ENCODE measurements at places on chromosomes 4 and X.

DNA sequence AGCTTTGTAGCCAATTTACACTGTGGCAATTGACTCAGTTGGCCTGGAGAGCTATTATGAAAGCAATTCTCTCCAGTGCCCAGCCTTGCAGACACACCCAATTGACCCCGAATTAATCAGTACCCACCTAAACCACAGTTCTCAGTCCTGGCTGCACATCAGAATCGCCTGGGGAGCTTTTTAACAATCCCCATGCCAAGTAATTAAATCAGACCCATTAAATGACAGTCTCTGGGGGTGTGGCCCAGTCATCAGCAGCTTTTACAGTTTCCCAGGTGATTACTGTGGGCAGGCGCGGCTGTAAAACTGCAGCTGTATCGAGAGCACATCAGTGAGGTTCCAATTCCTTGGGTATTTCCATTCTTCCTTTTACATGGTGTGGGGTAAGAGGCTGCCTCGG lies 460.9 kb upstream of the FAT1 start:
- DNase-seq = no peak

- DNase-seq = no peak
Observed at GRCh38 chr4:69527924-69528323, 32.2 kb upstream of the UGT2B4 start.

DNA sequence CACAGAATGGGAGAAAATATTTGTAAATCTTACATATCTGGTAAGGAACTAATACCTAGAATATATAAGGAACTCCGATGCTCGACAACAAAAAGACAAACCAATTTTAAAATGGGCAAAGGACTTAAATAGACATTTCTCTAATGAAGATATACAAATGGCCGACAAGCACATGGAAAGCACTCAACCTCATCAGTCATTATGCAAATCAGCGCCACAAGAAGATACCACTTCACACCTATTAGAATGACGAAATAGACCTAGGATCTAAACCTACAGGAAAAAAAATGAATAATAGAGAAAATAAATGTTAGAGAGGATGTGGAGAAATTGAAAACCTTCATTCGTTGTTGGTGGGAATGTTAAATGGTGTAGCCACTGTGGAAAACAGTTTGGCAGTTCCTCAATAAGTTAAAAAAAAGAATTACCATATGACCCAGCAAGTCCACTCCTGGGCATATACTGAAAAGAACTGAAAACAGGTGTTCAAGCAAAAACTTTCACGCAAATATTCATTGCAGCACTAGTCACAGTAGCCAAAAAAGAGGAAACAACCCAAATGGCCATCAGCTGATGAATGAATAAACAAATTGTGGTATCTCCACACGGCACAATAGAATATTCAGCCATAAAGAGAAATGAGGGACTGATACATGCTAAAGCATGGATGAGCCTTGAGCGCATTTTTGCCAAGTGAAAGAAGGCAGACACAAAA lies 57.3 kb upstream of the WDR19 start:
- DNase-seq = no peak

GRCh38 chr4:5374592-5374991 lies 323.3 kb downstream of the STK32B start:
- DNase-seq = no peak

GRCh38 chrX:133171962-133172708 lies 46.0 kb downstream of the TFDP3 start:
- no peak for DNase-seq

- no peak for DNase-seq
Observed at GRCh38 chrX:96924581-96924980, 40.9 kb downstream of the RPA4 start.

DNA sequence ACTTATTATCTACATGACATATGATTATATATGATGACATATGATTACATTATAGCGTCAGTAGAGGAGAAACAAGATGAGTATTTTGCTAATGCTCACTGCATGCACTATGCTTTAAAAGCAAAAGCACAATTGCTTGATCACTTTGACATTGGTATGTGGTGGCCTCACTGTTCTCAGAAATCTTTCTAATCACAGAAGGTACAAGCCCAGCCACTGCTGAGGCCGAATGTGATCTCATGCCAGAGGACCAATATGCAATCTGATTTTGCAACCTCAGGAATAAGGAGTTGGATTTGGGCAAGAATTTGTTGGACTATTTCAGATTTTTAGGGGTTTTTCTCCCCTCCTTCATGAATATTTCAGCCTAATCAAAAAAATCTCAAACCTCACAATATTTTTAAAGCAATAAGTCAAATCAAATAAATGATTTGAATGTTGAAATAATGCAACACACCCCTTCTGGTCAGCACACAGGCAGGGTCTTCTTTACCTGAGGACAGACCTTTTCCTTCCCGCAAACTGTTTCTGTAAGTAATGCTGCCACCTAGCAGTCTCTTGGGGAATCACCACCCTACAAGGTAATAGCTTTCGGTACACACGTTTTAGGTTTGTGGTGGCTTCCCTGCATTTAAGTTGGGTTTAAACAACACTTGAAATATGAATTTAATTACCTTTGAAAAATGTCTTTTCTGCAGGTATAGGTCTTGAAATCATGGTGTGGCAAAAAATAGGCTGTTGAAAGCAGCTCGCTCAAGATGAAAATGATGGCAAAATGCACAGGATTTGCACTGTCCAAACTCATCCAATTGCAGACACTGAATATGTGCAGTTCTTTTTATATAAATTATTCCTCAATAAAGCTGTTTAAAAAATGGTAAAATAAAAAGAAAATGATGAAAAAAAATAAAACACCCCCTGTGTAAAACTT lies 4.8 kb upstream of the CXCL13 start:
- DNase-seq = peak; percentile 30

DNA sequence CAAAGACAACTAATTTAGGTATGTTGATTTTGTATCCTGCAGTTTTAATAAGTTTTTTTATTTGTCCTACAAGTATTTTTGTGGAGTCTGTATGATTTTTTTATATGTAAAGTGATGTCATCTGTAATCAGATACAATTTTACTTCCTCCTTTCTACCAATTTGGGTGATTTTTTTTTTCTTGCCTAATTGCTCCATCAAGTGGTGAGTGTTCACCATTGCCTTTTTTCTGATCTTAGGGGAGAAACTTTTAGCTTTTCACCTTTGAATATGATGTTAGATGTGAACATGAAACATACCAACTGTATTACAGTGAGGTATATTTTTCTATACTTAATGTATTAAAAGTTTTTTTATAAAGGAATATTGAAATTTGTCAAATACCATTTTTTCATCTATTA lies 362.3 kb downstream of the PABPC4L start:
- DNase-seq = no peak

- DNase-seq = no peak
Observed at GRCh38 chr4:173661001-173661400, 131.0 kb upstream of the HAND2 start.

DNA sequence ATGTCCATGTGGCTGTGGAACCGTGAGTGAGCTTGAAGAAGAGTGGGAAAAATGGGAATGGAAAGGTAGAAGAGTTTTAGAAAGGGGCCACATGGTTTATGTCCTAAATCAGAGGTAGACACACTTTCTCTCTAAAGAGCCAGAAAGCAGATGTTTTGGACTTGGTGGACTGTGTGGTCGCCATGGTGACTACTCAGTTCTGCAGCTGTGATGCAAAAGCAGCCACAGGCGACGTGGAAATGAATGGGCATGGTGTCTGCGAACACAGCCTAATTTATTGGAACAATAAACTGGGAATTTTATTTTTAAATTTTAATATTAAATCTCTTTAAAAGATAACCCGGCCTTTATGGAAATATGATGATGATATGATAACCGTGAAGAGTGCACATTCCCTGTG lies 386.0 kb upstream of the FAT1 start:
- DNase-seq = no peak

DNA sequence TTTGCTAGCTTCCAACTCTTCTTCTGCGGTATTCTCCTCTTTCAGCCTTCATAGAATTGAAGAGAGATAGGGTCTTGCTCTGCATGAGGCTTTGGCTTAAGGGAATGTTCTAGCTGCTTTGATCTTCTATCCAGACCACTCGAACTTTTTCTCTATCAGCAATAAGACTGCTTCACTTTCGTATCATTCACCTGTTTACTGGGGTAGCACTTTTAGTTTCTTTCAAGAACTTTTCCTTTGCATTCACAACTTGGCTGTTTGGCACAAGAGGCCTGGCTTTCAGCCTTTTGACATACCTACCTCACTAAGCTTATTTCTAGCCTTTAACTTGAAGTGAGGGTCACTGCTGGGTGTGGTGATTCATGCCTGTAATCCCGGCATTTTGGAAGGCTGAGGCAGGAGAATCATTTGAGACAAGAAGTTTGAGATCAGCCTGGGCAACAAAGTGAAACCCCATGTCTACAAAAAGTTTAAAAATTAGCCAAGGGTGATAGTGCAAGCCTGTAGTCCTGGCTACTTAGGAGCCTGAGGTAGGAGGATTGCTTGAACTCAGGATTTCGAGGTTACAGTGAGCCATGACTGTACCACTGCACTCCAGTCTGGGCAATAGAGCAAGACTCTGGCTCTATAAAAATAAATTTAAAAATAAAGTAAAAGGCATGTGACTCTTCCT lies 47.1 kb upstream of the HPGDS start:
- DNase-seq = no peak

DNA sequence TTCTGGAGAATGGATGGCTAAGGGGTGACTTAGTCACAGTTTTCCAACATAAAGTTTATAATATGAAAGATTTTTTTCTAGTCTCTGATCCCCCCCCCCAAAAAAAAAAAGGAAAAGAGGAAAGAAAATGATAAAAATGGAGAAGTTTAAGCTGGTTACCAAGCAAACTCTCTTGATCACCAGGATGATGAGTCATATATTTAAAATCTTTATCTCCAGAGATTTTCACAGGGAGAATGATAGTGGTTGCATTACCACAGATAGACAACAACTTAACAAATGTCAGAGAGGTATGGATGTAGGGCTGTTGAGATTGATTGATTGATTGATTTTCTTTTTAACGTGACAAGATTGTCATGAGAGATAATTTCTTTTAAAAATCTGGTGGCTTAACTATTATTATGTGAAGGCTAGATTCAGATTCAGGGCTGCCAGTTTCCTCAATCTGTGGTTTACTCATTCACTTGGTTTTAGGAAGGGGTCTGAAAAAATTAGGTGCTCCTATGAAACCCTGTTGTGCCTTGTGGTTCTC lies 13.3 kb upstream of the TEX13C start:
- DNase-seq = no peak

DNA sequence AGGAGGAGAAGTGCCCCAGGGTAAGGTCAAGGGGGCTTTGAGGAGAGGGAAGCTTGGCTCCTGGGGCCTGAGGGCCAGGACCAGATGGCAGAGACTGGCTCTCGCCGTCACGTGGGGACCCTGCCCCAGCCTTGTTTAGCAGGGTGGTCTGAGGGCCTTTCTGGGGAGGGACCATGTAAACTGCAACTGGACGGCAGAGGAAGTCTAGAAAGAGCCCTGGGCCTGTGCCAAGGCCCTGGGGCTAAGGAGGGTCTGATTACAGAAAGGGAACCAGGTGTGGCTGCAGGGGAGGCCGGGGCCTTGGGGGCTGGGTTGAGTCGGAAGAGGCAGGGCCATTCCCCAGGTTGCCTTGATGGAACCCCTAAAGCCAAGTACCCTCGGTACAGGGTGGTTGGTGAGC lies 1.8 kb upstream of the HGFAC start:
- no peak for DNase-seq

DNA sequence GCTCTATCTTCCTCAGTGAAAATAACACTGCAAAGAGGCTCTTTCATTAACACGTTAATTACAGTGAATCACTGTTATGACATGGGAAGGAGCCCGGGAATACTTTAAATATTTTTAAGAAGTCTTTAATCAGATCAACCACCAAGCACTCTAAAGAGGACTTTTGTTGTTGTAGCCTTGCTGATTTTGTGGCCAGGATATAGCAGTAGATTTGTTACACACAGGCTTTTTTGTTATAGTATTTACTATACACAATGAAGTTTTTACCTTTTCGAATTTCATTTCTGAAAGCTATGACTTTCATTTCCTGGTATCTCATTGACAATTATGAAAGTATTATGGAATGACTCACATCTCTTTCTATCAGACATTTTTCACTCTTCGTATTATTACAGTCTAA lies 20.3 kb downstream of the FGF13 start:
- DNase-seq = no peak

GRCh38 chr4:182741054-182741453 lies 176.1 kb downstream of the DCTD start:
- no peak for DNase-seq

GRCh38 chrX:80807992-80808735 lies 1.5 kb downstream of the BRWD3 start:
- peak; percentile 41 for DNase-seq

- no peak for DNase-seq
Observed at GRCh38 chrX:149650162-149650561, 18.6 kb upstream of the TMEM185A start.

- no peak for DNase-seq
Observed at GRCh38 chrX:2385224-2385623, 115.6 kb downstream of the DHRSX start.

- DNase-seq = no peak
Observed at GRCh38 chr4:23890369-23891063, 669 bp upstream of the PPARGC1A start.

DNA sequence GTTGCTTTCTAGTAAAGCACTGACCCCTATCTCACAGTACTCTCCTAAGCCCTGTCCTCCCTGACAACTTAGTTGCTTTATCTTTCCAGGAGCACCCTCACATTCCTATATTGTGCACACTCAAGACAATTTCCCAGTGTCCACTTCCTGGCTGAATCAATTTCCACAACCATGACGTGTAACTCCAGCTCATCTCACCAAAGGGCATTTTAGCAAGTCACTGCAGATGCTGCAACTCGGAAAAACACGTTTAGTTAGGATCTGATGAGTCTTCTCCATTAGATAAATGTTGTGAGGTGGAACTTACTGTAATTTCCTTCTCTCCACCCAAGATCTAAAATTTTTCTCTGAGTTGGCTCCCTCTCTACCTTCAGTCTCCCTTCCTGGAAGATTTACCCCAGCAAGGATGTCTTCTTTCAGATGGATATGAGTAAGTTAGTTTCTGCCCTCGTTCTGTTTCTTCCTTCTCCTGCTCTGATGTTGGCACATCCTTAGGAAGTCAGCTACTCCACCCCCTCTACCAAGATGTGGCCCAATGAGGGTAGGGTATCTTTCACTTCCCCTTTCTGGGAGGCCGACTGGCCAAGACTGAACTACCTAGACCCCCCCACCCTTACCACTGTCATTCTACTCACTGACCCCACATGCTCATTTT lies 28.8 kb upstream of the IL13RA1 start:
- DNase-seq = no peak
